ENCODE measurements at places on chromosomes 1 and 21. TPM values are rescaled to one million over a fixed set of nuclear protein-coding genes. Genes with fewer than 3 reads are reported as not detected.

Gene TNFRSF4
- 0.24 TPM for total RNA-seq

Gene RGS16
- total RNA-seq: 1.1 TPM

Gene OLFML3
- total RNA-seq: 264 TPM

Gene EXTL1
- total RNA-seq: 2.3 TPM

Gene HAPLN2
- not detected for total RNA-seq

Gene HMGCS2
- total RNA-seq: not detected

Gene ELAPOR1
- total RNA-seq: 0.85 TPM

Gene RGS18
- total RNA-seq: not detected

Gene ODR4
- 15.7 TPM for total RNA-seq

Gene UBASH3A
- not detected for total RNA-seq
